GM04503 (cell line): ENCODE measurements at places on chromosomes 6 and 20.

DNA sequence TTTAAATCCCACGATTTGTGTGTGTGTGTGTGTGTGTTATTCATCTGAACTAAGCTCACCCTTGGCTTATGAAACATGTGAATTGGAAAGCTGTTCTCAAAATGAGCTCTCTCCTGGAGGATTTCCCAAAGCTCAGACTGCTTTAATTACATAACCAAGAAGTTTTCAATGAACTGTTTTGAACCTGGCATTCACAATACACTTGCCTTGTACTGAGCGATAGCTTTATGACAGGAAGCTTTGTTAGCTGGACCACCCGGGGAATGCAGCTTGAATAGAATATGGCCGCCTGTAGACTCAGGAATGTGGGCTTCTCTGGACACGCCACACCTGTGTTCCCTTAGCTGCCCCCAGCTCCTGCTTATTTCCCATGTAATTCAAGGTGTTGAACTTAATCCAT is 71.4 kb upstream of the PREP start:
- no peak for DNase-seq

- no peak for DNase-seq
Measured at GRCh38 chr6:157020881-157021343, 243.7 kb downstream of the ARID1B start.

- DNase-seq = no peak
Measured at GRCh38 chr6:152453421-152453820, 183.7 kb downstream of the SYNE1 start.

GRCh38 chr6:87700397-87701343 is 1.4 kb downstream of the AKIRIN2 start:
- DNase-seq = peak; percentile 53

DNA sequence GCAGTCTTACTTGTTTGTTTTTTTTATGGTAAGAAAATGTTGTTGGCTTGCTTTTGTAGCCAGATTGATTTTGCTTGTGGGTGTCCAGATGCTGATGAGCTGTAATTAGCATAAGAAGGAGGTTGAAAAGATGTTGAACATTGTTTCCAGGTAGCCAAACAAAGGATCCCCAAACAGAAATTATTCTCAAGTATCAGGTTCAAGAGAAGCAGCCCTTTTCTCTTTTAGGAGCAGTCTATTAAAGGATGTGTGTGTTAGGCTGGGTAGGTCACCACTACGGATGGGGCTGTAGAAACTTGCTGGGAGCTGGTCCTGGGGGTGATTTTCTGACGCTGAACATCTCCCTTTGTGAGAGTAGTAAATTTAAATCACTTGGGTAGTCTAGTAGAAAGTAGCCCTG is 86.9 kb upstream of the VSTM2L start:
- DNase-seq = no peak
